ENCODE measurements at places on chromosomes 7 and 10. TPM values are rescaled to one million over a fixed set of nuclear protein-coding genes. Genes with fewer than 3 reads are reported as not detected.

DNA sequence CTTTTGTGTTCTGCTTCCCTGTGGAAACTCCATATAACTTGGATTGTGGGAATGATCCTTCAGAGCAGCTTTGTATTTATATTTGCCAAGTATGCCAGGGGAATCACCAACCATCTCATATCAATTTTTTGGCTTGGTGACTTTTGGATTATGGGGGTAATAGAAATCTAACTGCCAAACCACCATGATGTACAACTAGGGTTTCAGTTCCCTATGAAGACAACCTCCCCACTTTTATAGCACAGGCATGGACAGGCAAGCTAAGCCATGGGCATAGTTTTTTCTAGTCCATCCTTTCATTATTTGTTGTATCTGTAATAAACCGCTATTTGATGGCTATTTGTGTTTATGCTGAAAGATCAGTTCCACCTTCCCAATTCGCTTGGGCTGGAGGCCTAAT lies 17.7 kb downstream of the NPY start:
- no peak for DNase-seq

DNA sequence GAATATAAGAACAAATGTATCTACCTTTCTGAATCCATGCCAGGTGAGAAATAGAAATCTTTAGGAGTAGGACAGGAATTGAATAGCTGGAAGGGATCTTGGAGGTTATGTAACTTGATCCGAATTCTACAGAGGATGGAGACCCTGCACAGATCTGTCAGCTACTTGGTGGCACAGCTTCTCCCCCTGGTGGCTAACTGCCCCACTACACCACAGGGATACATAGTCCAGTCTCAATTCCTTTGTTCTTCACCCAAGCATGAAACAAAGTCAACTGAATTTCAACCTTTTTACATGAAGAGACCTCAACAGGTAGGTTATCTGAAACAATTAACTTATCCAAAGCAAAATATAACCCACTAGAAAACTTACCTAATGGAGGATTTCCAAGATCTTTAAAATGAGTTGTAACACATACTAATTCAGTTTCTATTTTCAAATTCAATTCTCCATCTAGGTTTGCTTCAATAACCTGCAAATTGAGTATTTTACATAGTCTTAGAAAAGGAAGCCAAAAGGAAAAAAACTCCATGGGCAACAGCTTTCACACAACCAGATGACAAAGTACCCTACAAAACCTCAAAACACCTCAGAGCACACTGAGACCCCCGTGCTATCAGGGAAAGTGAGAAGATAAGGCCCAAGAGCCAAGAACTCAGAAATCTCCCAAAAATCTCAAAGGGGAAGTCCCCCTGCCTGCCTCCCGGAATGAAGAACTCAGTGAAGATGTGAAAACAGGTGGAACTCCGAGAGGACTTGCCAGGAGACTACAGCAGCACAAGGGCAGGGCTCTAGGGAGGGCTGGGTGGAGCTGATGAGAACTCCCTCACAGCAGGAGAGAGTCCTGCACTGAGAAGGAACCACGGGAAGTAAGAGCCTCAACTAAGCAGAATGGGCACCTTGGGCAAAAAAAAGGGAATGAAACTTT lies 10.3 kb downstream of the HUS1 start:
- DNase-seq: peak; percentile 66

DNA sequence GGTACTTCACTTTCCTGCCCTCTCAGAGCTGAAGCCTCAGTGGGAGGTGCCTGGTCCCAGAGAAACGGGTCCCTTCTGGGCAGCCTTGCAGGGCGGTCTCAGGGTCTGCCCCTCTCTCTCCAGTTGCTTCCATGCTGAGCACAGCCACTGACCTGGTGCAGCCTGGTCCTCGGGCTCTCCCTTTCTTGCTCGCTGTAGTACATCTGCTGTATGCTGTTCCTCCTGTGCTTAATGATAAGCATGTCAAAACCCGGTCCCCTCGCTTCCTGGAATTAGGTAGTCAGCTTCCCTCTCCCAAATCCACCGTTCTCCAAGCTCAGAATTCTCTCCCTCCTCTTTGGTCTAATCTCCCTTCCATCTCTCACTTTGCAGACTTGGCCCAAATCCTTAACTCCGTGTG lies 11.0 kb upstream of the HPS1 start:
- no peak for DNase-seq

DNA sequence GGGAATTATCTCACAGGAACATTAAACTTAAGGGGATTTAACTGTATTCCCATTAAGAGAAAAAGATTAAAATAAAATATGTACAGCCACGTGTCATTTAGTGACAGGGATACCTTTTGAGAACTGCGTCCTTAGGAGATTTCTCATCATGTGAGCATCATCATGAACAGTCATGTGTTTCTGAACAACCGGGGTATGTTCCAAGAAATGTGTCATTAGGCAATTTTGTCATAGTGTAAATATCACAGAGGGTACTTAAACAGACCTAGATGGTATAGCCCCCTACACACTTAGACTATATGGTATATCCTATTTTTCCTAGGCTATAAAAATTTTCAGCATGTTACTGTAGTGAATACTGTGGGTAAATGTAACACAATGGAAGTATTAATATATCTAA lies 840.3 kb downstream of the CNTNAP2 start:
- no peak for DNase-seq

- DNase-seq: no peak
These were observed 97.5 kb downstream of the MKI67 start for GRCh38 chr10:128028508-128029289.

DNA sequence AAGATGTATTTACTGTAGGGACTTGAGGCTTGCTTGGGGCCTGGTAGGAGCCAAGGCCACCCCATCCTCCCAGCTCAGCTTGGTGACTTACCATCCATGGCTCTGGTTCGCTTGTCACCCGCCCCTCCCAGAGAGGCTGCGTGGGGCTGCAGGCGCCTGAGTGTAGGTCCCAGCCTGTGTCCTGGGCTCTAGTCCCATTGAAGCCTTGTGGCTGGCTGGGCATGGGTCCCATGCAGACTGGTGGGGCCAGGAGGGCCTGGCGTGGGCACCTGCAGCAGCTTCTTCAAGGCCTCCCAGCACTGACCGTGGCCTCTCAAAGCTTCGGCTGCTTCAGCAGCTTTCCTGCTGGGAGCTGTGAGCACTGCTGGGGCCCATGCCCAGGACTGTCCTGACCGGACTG lies 118.1 kb downstream of the INPP5A start:
- DNase-seq: no peak

GRCh38 chr10:17961551-17962422 lies 10.1 kb downstream of the SLC39A12 start:
- no peak for DNase-seq

GRCh38 chr10:114893251-114893650 lies 44.7 kb upstream of the TRUB1 start:
- DNase-seq: no peak

GRCh38 chr10:72081772-72082590 lies 6.4 kb downstream of the SPOCK2 start:
- DNase-seq: no peak

The TMEM130 gene
- total RNA-seq: not detected

The PTPRE gene
- total RNA-seq: 17.4 TPM

The C7orf25 gene
- total RNA-seq: 4.2 TPM

The CPED1 gene
- 27.5 TPM for total RNA-seq
